ENCODE measurements at places on chromosomes 1 and 21. TPM values are rescaled to one million over a fixed set of nuclear protein-coding genes. Genes with fewer than 3 reads are reported as not detected.

MATN1 gene
- total RNA-seq, result not detected

OR2M3 gene
- not detected for total RNA-seq

IL22RA1 gene
- total RNA-seq, result 26.6 TPM

TRIM62 gene
- 4.5 TPM for total RNA-seq

OR2L5 gene
- total RNA-seq, result not detected
